Caki2 (cell line): ENCODE measurements at places on chromosomes 7 and 10.

DNA sequence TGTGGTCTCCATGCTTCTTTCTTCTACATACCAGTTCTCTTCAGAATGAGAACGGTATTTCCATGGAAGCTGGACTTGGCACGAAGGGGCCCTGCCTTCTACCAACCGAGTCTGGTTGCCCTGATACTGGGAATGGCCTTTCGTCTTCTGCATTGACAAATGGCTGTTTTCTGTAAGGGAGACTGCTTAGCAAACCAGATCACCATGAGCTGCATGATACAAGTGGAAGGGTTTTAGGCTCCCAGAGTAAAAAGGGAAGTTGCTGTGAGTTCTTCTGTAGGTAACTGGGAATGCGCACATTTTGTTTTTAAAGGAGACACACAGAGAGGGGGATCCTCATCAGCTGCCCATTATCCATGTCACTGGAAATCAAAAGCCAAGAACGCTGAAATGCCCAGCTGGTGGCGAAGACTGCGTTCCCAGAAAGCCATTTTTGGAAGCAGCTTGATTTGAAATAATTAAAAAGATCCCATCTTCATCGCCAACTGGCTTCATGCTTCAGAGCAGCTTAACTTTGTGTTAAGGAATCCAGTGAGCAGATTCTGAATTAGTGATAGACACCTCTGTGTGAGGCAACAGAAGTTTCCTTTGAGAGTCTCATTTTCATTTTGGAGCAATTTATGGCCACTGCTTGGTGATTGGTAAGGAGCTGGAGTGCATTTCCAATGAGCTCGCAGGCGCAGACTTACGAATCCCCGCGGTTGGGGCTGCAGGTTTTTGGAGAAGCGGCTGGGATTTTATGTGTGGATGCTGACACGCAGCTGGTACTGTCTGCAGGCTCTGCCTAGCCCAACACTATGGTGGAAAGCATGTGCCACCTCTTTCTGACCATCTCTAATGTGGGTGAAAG, 672.7 kb upstream of the FOXK1 start:
- no peak for DNase-seq

- DNase-seq, result no peak
Measured at GRCh38 chr10:44828508-44829142, 82.5 kb upstream of the TMEM72 start.

GRCh38 chr10:69449841-69450240, 1.4 kb upstream of the TSPAN15 start:
- DNase-seq, result peak; percentile 75

DNA sequence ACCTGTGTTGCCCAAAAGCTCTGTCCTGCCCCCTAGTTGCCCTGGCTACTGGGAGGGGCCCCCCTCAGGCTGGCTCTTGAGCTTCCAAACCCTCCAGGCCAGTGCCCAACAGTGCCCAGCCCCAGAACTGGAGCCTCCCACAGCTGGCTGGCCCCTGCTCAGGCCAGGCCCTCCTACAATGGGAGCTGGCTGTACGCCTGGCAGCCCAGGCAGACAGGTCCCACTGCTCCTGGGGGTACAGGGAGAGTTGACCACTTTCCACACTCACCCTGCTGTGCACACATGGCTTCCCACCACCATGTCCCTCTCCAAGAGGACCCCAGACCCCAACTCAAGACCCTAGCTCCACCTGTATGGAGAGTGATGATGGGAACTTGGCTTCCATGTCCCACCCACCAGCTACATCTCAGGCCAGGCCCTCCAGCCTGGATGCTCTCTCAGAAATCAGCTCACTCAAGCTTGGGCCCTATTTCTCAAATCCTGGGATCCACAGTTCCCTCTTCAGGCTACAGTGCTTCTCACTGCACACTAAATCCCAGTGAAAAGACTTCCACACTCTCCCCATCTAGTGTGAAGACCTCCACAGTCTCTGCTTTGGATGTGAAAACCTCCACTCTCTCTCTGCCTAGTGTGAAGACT, 92.6 kb downstream of the OAT start:
- DNase-seq, result no peak

DNA sequence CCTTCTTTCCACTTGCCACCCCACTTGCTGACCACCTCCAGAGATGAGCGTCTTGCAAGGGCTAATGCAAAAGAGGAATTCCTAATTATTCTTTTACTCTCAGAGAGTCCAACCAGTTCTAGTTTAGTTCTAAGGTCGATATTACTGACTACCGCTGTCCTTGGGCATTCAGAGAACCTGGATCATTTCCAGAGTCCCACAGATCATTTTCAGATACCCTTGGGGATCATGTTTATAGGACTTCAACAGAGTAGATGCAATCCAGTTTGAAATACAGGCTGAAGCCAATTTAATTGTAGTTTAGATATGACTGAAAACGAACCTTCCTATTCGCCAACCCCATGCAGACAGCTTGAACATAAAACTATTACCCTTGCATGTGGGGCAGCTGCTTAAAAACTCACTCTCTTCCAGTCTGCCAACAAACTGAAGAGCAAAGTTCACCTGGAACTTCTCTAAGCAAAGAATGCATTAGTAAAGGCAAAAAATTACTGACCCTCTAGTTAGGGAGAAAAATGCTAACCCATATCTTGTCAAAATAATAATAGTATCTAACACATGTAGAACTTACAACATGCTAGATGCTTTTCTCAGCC, 22.4 kb downstream of the CFAP69 start:
- no peak for DNase-seq

DNA sequence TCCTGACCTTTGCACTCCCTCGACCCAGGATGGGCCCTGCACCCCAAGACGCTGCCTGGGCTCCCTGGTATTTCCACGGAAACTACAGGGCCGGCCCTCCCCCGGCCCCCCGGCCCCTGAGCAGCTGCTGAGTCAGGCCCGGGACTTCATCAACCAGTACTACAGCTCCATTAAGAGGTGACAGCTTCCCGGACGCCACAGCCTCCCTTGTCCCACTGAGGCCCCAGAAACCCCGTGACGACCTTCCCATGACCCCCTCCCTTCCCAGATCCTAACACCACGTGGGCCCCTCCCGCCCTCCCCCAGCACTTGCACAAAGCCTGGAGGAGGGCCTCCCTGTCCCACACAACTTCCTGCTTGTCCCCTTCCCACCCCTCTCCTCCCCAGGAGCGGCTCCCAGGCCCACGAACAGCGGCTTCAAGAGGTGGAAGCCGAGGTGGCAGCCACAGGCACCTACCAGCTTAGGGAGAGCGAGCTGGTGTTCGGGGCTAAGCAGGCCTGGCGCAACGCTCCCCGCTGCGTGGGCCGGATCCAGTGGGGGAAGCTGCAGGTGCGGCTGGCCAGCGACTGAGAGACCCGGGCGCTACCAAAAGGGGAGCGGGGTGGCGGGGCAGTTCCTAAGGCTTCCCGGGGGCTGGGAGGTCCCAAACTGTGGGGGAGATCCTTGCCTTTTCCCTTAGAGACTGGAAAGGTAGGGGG, 5.7 kb downstream of the NOS3 start:
- no peak for DNase-seq

DNA sequence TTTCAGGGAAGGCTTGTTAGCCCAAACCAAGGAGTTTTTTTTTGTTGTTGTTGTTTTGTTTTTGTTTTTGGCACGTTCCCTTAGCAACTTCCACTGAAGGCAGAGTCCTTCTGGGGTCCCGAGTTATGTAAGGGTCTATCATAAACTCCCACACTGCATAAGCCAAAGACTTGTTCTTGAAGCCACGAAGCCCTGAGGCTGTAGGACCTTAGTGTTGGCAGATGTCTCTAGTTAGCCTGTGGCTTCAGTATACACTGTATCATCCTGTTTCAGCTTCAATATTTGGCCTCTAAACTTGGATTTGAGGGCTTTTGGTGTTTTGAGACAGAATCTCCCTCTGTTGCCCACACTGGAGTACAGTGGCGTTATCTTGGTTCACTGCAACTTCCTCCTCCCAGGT, 13.6 kb downstream of the KPNA7 start:
- DNase-seq, result no peak

GRCh38 chr10:11150231-11150731, 132.6 kb downstream of the CELF2 start:
- DNase-seq, result no peak

DNA sequence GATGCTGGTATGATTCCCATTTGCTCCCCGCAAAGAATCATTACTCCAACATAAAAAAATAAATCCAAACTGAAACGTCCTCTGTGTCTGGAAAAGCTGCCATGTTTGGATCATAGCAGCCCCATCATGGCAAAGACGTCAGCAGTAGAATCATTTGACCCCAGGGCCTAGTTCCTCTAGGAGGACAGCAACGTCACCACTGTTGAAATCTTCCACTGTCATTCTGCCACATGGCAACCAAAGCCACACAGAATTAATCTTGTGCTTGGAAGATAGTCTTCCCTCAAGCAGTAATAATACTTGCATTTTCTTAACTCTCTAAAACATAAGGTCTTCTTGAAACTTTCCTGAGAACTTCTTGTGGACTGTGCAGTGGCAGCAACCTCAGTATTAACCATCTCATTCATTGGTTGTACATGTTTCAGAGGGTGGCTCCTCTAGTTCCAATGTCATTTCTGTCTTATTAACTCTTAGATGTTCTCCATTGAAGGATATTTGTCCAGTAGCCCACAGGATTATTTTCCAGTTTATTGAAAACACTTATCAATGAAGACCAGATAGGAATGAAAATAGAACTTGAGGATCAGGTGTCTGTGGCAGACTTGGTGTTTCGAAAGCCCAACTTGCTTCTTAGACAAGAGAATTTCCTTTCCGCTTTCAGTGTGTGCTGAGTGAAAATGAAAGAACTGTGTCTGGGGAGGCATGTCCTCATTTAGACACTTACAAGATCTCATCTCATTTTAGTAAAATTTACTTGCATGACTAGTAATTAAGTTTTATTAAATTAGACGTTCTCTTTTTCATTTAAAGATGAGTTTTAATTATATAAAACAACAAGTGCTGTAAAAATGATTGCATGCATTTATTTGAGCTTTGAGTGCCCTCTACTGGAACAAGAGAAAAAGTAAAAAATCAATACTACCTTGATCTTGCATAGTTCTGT, 28.9 kb upstream of the INHBA start:
- no peak for DNase-seq

DNA sequence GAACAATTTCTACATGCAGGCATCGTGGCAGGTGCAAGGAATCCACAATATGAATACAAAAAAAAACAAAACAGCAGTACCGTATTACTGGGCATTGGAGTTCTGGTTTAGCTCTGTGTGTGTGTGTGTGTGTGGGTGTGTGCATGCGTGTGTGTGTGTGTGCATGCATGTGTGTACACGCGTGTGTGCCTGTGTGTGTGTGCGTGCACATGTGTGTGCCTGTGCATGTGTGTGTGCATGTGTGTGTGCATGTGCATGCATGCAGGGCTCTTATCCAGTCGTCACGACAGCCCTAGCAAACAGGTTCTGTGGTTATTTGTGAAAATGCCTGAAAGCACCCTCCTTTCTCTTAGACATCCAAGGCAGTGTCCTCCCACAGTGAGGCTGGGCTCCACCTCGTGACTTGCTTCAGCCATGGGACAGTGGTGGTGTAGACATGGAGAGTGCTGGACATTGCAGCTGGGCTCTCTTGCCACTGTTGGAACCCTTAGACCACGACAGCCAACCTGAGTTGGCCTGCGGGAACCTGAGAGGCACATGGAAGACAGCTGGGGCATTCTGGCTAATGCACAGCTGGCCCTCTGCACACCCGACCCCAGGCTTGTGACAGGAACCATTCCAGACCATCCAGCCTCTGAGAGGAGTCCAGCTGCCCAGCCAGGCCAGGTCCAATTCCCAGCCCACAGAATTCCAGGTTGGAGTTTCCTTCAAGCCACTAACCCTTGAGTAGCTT, 173.4 kb upstream of the SHH start:
- DNase-seq, result no peak

DNA sequence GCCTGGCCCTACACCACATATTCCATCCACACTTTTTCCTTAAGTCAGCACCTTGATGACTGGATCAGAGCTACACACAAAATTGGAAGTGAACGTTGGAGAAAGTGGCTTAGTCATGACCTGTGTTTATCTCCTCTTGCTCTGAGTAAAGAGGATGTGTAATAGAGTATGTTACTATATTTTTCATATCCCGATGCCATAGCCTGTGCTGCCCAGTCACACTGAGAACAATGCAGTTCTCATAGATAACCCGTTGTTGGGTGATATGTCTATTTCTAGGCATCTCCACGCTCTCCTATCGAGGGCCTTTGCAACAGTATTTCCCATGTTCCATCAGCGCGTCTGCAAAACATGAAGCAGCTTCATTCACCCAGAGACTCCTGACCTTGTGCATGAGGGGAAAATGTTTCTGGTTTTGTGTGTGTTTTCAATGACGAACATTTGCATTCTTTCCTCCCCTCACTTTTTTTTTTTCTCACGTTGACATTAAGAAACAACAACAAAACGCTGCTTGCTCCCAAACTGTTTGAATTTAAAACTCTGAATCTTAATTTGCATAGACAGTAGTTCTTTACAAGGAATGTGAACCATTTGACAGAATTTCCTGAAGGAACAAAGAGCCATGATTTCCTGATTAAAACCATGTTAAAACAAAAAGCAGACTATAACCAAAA, 43.4 kb downstream of the GRK5 start:
- no peak for DNase-seq

GRCh38 chr7:41247143-41247865, 455.6 kb downstream of the INHBA start:
- DNase-seq, result peak; percentile 97

GRCh38 chr7:140230516-140230860, 53.7 kb upstream of the KDM7A start:
- DNase-seq, result peak; percentile 12

- DNase-seq, result peak; percentile 8
Measured at GRCh38 chr10:19204246-19204917, 155.8 kb downstream of the MALRD1 start.

DNA sequence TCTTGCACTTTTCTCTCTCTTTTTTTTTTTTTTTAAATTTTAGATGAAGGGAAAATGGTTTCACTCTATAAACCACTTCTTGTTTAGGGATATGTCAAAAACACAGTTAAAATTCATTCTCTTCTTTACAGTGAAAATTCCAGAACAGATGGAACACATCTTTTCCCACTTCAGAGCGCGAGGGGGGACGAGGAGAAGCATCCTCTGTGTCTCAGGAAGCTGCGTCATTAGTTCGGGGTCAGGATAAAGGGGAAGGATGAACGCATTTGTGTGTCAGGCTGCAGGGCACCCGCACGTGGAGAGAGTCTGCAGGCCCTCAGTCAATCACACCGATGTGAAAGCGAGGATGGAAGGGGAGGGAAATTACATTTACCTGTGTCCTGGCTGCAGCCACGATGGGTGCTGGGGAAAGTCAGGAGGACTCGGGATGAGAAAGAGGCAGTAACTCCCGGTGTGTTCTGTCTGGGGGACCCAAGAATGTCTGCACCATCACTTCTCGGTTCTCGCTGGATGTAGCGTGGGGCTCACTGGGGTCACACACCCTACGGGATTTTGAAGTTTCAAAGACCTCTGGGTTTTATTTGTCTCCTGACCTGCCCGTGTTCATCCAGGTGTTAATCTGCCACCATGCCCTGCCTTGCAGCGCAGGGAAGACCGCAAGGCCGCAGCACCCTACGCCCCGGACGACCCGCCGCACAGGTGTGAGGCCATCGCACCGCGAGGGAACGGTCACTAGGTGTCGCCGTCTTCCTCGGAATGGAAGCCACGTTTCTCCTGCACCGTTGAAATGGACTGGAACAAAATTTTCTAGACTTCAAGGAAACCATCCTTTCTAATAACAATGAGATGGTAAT, 66.7 kb upstream of the PITRM1 start:
- peak; percentile 56 for DNase-seq
